ENCODE measurements at places on chromosomes 1 and 21. TPM values are rescaled to one million over a fixed set of nuclear protein-coding genes. Genes with fewer than 3 reads are reported as not detected.
A peak's percentile ranks its signal among the peaks of the same experiment; 100 is the strongest.

The KAZN gene
- 28.6 TPM for total RNA-seq

The CIART gene
- total RNA-seq: 4.3 TPM

The AK5 gene
- total RNA-seq: 1.6 TPM

The SERINC2 gene
- 57.7 TPM for total RNA-seq

- DNase-seq: peak; percentile 78
These were observed 25.5 kb downstream of the ETV3L start for GRCh38 chr1:157073944-157074685.

- DNase-seq: no peak
These were observed 144.4 kb upstream of the USP24 start for GRCh38 chr1:55359611-55360010.

GRCh38 chr1:84985365-84985764, 11.5 kb downstream of the MCOLN2 start:
- no peak for DNase-seq

DNA sequence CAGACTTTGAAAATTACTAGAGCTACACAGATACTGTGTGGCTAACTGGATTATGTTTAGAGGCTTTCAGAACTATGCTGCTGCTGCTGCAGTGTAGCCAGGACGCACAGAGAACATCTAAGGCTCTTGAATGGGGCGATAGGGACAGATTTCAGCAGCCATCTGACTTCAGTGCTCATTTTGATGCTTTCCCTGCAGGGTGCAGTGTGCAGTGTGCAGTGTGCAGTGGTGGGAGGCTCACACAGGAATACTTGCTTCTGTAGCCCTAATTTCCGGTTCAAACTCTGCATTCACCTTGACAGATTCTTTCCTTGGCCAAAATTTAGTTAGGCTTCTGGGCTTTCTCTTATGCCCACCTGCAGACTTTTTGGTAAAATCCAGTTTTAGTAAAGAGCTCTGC, 7.7 kb downstream of the METTL18 start:
- no peak for DNase-seq

DNA sequence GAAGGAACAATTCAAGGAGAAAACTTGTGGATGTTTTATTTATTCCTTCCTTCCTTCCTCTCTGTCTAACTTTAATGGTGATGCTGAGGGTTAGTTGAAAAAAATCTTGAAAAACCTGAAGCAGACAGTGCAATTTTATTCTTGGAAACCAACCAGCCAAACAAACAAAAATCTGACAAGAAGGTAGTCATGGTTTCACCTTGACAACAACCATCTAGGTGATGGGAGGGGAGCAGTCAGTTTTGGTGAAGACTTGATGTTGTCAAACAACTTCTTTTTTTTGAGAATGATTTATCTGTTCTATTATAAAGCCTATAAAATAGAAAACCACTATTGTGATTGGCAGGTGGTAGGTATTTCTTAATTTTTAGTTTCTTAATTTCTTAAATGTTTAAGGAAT, 92.4 kb upstream of the GPR88 start:
- DNase-seq: no peak

GRCh38 chr1:212749821-212750535, 41.6 kb downstream of the NSL1 start:
- no peak for DNase-seq

- no peak for DNase-seq
These were observed 68.5 kb downstream of the HHAT start for GRCh38 chr1:210397252-210397651.

DNA sequence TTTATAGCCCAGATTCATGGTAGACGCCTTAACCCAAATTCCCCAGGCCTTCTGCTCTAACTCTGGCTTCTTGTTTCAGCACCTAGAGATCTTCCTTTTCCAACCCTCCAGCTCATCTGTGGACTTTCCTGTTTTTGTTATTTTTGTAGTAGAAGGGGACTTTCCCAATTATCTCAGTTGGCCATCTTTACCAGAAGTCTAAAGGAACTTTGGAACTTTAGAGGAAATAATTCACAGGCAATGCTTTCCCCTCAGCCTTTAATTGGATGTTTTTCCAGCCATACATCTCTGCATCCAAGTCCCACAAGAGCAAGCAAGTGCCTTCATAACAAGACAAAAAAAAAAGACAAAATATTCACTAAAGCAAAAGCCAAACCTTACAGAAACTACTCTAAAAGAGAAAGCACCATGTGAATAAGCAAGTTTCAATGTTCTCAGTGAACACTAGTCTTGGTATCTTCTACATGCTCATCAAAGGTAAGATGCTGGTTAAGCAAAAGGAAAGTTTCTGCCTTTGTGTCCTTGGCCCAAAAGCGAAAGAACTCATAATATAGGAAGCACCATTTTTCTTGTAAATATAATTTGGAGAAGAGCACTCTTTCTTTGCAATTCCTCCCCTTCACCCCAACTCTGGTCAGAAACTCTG, 377.3 kb downstream of the SETD4 start:
- DNase-seq: no peak

GRCh38 chr1:44640200-44640853, 34.0 kb downstream of the TMEM53 start:
- DNase-seq: no peak

GRCh38 chr1:232477728-232478127, 152.2 kb downstream of the SIPA1L2 start:
- DNase-seq: no peak

GRCh38 chr21:38850277-38850951, 44.7 kb downstream of the ETS2 start:
- DNase-seq: no peak

- no peak for DNase-seq
These were observed 19.3 kb upstream of the IGSF3 start for GRCh38 chr1:116686723-116687352.

GRCh38 chr1:161511756-161512060, 6.5 kb downstream of the FCGR2A start:
- DNase-seq: no peak

DNA sequence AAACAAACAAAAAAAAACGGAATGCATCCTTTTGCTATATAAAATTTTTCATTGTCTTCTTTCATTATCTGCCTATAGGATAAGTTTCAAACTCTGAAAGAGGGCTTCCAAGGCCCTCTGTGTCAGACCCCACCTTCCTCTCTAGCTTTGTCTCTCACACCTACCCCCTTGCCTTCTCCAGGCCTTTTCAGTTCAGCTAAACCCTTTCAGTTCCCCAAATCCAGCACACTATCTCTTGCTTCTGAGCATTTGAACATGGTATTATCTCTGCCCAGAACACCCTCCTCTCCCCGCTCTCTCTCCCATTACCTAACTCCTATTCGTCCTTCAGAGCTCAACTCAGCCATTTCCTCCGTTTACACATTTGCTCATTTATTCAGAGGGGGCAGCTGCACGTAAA, 35.7 kb downstream of the C1orf216 start:
- DNase-seq: no peak

DNA sequence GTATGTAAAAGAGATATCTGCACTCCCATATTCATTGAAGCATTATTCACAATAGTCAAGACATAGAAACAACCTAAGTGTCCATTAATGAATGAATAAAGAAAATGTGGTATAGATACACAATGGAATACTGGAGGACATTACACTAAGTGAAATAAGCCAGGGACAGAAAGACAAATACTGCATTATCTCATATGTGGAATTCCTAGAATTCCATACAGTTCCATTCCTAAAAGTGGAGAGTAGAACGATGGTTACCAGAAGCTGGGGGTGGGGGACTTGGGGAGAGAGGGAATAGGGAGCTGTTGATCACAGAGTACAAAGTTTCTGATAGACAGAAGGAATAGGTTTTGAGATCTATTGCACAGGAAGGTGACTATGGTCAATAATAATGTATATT, 7.4 kb downstream of the TMED5 start:
- no peak for DNase-seq

DNA sequence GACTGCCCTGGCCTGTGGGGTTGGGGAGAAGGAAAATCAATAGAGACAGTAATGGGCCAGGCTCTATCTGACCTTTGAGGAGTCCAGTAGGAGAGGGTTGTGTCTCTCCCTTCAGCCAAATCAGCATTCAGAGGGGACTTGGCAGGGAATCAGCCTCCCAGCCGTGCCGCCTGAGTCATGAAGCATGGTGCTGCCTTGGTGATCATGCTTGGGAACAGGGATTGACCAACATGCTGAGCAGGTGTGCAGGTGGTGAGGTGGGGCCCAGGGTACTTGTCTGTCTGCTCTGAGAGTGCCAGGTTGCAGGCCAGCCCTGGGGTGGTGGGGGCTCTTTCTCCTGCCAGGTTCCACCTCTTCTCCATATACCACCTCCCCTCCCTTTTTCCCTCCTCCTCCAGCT, 58.9 kb upstream of the TLR5 start:
- DNase-seq: no peak

GRCh38 chr1:44047131-44047530, 15.9 kb upstream of the SLC6A9 start:
- DNase-seq: no peak

Measured in thyroid gland (tissue), 4 donors.